GM20000 (cell line): ENCODE measurements at places on chromosomes 5 and 9.
A peak's percentile ranks its signal among the peaks of the same experiment; 100 is the strongest.

DNA sequence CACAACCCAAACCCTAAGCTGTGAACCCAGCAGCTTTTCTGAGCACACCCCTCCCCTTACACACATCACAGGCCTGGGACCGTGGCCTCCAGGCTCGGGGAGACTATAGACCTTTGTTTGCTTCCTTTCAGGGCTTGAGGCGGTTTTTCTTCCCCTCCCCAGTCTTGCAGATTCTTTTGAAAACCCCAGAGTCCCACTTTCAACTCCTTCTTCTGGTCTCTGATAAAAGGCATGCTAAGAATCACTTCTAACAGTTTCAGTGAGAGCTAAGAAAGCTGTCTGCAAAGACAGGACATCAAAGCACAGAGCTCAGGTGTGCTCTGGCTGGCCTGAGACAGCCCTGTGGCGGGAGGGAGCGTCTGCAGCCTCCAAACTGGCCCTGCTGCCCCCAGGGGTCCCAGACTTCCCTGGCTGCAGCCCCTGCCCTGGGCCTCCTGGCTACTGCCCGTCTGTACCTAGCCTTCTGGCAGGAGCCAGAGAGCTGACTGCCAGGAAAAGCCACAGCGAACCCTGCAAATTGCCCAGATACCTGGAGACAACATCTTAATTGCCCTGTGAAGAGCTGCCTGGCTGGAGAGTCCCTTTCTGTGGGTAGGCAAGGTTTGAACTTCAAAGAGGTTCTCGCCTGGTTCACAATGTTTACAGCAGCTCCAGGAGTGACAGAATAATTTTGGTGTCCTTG is 138.9 kb downstream of the GADD45G start:
- DNase-seq = peak; percentile 62

GRCh38 chr9:134553996-134554372 is 87.6 kb upstream of the COL5A1 start:
- DNase-seq = no peak

GRCh38 chr9:18971404-18971803 is 61.6 kb downstream of the SAXO1 start:
- DNase-seq = no peak

DNA sequence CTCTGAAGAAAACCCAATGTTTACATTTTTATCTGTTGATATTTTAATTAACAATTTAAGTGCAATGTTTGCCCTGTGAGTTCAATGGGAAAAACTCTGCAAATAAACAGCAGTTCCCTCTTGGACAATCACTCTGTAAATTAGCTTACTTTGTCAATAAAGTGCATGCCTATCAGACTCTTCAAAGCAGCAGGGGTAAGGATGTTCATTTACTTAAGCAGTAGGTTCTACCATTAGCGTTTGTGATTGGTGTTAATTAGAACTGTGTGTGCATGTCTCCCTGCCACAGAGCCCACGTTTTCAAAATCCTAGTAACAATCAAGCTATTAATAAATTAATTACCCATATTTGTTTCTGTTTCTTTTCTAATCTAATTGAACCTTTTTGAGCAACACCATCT is 1921.6 kb upstream of the WWC1 start:
- DNase-seq = no peak

DNA sequence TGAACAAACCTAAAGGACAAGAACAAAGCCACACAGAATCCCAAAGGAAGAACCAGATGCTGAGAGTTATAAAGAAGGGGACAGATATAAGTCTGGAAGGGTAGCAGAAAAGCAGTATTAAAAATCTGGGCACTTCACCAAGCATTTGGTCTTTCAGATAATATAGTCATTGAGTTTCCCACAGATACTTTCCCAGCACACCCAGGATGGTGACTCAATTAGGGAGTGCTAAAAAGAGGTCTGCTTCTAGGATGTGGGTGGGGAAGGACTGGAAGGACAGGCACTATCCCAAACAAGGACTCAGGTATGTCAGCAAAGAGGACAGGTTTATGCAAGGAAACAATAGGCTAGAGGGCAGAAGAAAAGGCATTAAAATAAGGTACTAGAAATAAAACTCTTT is 59.3 kb downstream of the DIAPH1 start:
- no peak for DNase-seq

DNA sequence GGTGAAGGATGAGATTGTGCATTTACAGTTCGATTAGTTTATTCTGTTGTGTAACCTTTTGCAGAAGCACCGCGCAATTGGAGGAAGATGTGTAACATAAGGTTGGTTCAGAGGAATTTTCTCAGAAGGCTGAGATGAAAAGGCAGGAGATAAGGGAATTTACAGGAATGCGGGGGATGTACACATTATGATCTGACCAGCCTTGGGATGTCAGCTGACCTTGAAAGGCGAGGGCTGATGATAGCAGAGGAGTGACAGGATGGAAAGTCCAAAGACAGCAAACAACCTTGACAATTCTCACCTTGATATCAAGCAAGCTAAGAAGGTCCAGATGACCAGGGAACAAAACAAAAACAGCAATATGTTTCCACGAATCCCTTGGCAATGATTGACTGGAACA is 88.8 kb downstream of the OTULIN start:
- DNase-seq = no peak

GRCh38 chr5:173333925-173334661 is 5.9 kb upstream of the STC2 start:
- DNase-seq = no peak
